NCI-H187 (cell line): ENCODE measurements at places on chromosomes 7 and 10.

DNA sequence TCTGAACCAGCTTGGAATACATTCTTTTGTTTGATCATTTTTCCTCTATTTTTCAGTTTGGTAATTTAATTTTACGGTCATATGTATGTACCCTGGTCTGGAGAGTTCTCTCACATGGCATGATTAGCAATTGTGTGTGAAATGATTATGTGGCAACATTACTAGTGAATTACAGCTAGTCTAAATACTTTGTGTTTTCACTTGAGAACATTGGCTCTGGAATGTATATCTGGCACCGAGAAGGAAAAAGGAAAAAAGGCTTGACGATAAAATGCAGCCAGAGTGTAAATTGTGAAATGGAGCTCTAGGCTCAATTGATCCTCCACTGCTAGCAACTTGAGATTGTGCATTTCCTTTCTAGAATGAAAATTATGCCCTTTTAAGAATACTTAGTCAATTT lies 397.2 kb downstream of the EXOC4 start:
- DNase-seq: no peak

DNA sequence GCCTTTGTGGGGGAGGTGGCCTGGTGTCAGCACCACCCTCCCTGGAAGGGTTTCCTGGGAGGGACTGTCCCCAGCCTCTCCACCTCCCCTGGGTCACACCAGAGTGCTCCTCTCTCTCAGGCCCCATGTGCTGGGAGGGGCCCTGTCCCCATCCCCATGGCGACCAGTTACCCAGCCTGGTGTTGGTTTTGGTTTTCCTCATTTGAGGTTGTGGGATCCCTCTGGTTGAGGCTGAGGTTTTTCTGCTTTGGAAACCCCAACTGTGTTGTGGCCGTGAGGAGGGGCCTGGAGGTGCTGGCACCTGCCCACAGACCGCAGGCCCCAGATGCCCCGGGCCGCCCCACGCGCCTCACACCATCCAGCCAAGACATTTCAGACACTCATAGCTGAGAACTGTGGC lies 106.3 kb downstream of the GRK5 start:
- no peak for DNase-seq

GRCh38 chr7:55509322-55509721 lies 63.0 kb downstream of the VOPP1 start:
- DNase-seq: no peak

- no peak for DNase-seq
Observed at GRCh38 chr7:10804770-10805169, 168.9 kb upstream of the PHF14 start.

- no peak for DNase-seq
Observed at GRCh38 chr10:7665767-7666166, 999 bp downstream of the ITIH5 start.

GRCh38 chr7:64883113-64883905 lies 19.8 kb upstream of the ZNF273 start:
- no peak for DNase-seq

GRCh38 chr7:31772211-31772610 lies 85.2 kb downstream of the PPP1R17 start:
- DNase-seq: no peak

- no peak for DNase-seq
Observed at GRCh38 chr7:6395898-6396595, 51.7 kb downstream of the DAGLB start.

- no peak for DNase-seq
Observed at GRCh38 chr10:88489107-88489506, 94.0 kb downstream of the RNLS start.

GRCh38 chr7:25313526-25313925 lies 85.2 kb upstream of the NPVF start:
- no peak for DNase-seq

DNA sequence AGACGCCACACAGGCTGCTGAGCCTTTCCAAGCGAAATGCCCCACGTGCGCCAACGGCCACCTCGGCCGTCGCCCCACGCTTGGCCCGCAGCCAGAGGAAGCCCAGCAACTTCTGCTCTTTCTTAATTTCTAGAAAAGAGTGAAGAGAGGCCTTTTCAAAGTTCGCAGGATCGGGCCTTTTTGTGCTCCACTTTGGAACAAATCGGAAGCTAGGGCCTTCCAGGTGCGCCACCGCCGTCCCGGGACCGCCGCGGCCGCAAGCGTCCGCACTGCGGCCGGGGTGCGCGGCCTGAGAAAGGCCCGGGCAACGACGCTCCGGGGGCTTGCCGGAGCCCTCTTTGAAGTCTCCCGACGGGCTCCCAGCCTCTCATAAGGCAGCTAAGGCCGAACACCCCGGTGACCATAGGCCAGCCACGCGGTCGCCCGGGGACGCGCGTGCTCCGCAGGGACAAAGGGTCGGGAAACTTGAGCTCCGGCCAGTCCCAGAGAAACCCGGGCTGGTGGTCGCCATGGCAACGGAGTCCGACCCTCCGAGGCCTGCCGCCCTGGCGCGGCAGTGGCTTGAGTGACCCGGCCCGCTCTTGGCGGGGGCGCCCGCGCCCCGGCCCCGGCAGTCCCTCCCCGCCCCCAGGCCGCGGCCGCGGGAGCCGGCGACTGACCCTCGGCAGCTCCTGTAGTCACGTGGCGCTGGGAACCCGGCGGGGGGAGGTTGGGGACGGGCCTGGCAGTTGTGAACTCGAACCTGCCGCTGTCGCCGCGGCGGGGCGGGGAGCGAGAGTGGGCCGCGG lies at the start of gene REPIN1:
REPIN1 (plus strand) TSS at position 727 of the 788 bp plus-strand sequence. CDS start 890 bp downstream, outside the sequence.
- DNase-seq: peak; percentile 85

DNA sequence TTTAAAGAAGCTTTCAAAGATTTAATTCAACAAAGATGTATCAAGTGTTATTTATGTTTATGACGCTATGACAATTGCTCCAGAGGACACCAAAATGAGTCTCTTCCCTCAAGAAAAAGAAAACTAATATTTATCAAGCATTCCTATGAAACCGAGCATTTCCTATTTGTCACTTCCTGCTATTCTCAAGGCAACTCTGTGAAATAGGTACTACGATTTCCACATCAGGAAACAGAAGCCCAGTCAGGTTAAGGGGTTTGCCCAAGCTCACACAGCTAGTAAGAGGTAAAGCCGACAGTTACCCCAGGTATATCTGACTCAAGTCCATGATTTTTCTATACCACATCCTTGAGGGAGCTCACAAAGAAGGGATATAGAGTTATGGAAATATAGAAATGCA lies 85.9 kb downstream of the TRIL start:
- no peak for DNase-seq

- no peak for DNase-seq
Observed at GRCh38 chr7:16811551-16811950, 6.8 kb upstream of the AGR2 start.

DNA sequence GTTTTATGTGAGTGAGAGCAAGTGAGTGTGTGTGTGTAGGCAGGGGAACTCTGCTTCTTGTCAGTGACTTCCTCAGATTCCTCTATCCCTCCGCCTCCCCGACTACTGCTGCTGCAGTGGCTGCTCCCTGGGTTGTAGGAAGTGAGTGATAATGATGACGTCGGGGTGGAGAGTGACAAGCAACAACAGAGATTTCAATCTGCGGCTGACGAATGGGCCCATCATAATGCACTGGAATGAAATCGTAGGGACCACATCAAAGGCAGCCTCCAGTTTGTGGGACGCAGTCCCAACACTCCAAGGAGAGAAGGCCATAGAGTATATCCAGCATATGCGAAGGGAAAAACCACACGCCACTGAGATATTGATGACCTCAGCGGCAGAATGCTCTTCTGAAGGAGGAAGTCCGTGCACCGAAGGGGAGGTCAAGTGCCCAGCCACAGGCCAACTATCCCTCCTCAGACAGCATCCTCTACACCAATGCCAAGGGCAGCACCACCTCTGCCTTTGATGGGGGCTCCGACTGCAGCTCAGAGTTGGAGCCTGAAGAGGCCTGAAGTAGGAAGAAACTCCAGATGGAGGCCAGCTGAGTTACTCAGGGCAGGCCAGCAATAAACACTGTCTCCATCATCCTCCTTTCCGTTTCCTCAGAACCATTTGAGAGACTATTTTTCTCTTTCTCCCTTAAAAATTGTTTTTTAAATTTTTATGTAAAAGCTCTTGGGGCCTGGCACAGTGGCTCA lies 11.3 kb upstream of the STMP1 start:
- no peak for DNase-seq

DNA sequence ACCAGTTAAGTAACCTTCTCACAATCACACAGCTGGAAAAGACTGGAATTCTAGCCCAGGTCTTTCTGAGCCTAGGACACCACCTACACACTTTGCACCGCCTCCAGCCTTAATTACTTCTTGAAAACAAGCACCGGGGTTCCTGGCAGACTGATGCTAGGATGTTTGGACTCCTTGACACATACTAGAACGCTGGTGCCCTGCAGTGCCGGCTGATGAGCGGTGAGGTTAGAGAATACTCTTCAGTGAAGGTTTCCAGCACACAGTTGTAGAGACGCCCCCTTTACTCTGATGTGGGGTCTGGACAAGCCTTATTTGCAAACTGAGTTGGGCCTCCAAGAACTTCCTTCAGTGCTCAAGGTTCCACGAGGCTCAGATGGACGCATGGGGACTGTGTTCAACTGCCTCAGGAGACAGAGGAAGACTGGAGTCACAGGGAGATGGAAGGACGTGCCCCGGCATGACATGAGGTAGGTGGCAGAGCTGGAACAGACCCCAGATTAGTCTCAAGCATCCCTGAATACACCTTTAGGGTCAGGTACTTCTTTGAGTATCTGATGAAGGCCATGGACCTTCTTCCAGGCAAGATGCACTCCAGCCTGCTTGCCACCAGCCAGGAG lies 89.6 kb downstream of the COBL start:
- no peak for DNase-seq

DNA sequence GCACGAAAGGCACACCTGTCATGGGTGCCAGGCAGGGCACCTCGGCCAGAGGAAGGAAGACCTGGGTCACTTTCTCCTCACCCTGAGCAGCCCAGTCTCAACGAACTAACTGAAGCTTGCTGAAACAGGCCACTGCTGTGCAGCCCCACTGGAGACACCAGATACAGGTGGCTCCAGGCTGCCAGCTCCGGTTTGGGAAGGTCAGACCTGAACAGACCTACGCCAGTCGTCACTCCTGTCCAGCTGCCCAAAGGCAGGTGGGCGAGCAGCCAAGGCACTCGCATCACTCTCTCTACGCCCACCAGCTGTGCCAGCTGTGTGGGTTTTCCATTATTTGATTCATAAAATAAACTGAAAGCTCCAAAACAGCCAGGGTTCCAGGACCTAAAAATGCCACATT lies 256.1 kb downstream of the ZMYND11 start:
- no peak for DNase-seq

DNA sequence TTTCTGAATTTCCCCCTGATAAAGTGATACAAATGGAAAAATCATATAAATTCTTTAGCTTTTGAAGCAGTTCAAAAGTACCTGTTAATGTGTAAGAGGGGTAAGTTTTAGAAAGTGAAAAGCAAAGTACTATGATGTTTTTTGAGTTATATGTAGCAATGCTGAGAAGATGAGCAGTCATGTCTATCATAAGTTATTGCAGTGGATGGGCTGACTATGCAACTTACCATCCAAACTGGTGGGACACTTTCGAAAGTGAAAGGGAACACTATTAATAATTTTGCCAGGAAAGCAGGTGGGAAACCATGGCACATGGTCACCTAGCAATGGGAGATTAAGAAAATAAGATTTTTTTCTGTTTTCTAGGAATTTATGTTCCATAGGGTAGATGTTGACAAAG lies 4.1 kb downstream of the MINPP1 start:
- DNase-seq: no peak

DNA sequence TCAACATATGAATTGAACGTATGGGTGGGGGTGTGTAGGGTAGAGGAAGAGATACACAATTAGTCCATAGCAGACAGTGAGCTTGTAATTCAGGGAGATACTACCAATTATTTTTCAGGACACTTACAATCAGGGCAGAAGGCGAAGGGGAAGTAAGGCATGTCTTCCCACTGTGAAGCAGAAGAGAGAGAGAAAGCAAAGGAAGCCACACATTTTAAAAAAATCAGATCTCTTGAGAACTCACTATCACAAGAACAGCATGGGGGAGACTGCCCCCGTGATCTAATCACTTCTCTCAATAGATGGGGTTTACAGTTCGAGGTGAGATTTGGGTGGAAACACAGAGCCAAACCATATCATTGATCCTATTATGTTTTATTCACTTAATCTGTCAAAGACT lies 116.4 kb upstream of the RPA3 start:
- DNase-seq: no peak

GRCh38 chr10:8927705-8928104 lies 873.2 kb downstream of the GATA3 start:
- no peak for DNase-seq

GRCh38 chr10:95397747-95398146 lies 106.9 kb upstream of the PDLIM1 start:
- DNase-seq: no peak

DNA sequence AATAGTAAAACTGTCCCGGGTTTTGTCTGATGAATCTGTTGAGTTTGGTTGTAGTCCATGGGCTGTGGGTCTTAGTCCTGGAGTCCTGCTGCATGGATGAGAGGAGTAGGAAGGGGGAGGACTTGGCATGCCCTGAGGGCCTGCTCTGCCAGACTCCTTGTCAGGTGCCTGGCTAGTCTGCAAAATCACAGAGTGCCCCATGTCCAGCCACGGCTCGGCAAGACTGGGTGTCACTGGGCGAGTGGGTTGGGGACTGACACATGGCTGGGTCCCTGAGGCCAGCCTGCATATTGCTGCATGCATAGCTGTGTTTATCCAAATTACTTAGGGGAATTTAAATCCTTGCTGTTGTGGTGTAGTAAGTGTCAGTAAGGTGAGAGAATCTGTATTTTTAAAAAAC lies 9.7 kb downstream of the MINDY4 start:
- DNase-seq: no peak

DNA sequence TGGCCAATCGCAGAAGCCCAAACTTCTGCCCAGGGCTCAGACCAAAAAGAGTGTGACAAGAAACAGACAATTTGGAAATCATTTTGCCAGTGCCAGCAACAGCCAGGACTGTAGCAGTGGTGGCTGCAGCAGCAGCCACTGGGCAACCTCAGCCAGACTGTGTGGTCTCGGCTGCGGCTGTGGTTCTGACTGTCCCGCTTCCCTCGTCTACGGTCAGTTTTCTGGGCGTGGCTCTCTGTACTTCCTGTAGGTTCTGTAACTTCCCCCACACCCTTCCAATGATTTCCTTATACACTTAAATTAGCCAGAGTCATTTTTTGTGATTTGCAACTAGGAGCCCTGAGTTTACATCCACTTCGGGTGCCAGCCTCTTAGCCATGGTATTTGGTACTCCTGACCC lies 39.9 kb downstream of the CYTH3 start:
- no peak for DNase-seq

DNA sequence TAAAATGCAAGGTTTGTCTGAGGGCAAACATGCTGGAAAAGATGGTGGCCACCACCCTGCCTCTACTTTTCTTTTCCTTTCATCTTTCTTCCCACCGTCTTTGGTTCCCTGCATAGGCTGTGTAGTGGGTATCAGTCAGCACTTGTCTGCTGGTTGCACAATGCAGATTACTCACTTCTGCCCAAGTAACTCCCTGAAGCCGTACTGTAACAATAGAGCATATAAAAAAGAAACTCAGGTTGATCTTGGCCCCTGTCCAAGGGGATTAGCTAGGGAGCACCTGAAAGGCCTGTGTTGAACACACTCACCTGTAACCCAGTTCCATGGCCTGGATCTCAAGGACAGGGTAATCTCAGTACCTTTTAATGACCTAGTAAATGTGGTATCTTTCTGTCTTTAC lies 533.0 kb upstream of the GALNT17 start:
- peak; percentile 15 for DNase-seq
